ENCODE measurements at places on chromosomes 4 and X.

DNA sequence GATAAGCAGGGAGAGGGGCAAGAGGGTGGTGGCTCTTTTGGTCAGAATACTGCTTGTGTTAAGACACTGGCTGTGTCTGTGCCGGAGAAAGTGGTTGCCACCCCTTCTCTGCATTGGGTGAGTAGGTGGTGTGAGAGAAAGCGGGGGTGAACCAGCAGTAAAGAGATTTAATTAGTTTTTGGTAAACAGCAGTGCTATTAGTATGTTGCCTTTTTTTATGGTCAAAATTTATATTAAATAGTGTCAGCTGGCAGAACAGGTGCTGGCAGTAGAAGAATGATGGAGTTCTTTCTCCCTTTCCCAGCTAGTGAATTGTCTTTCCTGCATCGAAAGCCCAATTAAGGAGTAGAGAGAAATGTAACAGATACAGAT lies 181.6 kb downstream of the LARP7 start:
- no peak for DNase-seq

DNA sequence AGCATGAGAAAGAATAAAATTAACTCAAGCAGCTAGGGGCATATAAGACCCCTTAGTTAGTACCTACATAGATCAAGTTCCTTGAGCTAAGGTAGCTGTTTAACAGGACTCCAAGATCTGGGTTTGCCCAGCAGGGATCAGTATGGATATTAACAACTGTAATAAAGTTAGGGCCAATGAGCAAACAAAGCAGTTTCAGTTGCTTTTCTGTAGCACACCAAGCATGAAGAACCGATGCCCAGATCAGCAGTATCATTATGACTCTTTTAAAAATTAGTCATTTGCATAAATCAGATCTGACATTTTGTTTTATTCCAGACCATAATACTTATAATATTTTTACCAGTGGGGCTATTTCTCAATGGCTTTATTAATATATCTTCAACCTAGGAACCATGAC lies 80.9 kb downstream of the C4orf33 start:
- no peak for DNase-seq

DNA sequence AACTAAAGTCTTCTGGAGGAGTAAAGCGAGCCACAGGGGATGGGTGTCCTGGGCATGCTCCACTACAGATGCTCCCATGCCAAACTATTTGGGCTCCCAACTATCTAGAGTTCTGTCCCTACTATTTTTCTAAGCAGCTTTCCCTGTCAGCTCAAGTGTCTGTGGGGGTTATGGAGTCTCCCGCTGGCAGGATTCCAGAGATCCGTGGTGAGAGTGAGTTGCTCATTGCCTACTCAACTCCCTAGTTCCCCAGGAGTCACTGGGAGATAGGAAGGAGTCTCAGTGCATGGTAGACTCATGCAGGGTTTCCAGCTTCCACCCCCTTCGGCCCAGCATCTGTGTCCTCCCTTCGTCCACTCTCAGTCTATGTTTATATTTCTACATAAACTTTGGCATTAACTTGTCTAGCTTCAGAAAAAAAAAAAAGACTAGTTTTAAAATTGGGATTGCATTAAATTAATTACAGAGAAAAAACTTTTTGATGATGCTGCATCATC lies 55.1 kb upstream of the INPP4B start:
- no peak for DNase-seq

GRCh38 chr4:38046727-38047489 lies 86.7 kb downstream of the PTTG2 start:
- DNase-seq, result no peak

GRCh38 chr4:82842593-82842992 lies 44.0 kb upstream of the SCD5 start:
- no peak for DNase-seq

DNA sequence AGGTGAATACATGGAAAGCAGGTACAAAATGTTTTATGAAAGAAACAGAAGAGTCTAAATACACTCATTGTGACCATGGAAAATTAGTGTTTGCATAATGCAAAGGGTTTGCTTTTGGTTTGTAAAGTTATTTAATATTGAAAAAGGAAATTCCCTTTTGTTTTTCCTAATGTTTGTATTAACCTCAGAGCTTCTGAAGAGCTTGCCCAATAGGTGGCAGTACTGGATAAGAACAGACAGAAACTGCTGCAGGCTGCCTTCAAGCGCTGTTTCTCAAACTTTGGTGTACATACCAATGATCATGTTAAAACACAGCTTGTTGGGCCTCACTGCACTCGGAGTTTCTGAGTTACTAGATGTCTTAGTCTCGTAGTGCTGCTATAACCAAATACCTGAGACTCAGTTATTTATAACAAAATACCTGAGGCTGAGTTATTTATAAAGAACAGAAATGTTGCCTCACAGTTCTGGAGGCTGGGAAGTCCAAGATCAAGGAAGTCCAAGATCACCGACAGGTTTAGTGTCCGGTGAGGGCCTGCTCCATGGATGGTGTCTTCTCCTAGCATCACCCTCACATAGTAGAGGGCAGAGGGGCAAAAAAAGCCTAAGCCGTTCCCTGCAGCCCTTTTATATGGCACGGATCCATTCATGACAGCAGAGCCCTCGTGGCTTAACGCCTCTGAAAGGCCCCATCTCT lies 54.2 kb downstream of the SUPT20HL2 start:
- DNase-seq, result peak; percentile 5

GRCh38 chr4:108425988-108426387 lies 194.4 kb upstream of the RPL34 start:
- no peak for DNase-seq

- no peak for DNase-seq
These were observed 930.5 kb downstream of the ADGRL3 start for GRCh38 chr4:62130637-62131036.

GRCh38 chr4:108533245-108533844 lies 87.0 kb upstream of the RPL34 start:
- DNase-seq, result no peak

Data from CD4-positive, alpha-beta T cell treated with Interleukin-4 for 4 hours (primary cell).